T-helper 2 cell (primary cell): ENCODE measurements at places on chromosomes 12 and 14.

DNA sequence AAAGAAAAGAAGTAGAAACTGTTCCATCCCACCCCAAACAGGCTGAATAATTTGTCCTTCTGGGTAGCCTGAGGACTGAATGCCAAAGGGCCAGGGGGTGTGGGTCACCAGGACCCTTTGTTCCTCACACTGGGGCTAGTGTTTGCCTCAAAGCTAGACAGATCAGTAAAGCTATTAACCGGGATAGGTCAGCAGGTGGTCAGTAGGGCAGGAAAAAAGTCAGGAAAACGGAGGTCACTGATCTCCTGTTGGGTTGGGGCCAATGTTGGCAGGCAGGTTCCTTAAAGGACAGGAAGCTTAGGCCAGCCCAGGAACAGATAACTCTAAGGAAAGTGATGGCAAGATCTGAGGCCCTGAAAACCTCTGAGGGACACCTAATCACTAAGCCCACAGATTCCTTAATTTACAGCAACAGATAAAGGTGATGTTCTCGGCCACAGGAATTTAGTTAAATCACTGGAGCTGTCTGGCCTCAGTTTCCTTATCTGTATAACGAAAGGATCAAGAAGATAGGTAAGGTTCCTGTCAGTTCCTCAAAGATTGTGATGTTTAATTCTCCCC, 22.7 kb upstream of the TMPO start:
- no peak for DNase-seq

- no peak for DNase-seq
Measured at GRCh38 chr12:24974216-24974615, 25.3 kb upstream of the BCAT1 start.

DNA sequence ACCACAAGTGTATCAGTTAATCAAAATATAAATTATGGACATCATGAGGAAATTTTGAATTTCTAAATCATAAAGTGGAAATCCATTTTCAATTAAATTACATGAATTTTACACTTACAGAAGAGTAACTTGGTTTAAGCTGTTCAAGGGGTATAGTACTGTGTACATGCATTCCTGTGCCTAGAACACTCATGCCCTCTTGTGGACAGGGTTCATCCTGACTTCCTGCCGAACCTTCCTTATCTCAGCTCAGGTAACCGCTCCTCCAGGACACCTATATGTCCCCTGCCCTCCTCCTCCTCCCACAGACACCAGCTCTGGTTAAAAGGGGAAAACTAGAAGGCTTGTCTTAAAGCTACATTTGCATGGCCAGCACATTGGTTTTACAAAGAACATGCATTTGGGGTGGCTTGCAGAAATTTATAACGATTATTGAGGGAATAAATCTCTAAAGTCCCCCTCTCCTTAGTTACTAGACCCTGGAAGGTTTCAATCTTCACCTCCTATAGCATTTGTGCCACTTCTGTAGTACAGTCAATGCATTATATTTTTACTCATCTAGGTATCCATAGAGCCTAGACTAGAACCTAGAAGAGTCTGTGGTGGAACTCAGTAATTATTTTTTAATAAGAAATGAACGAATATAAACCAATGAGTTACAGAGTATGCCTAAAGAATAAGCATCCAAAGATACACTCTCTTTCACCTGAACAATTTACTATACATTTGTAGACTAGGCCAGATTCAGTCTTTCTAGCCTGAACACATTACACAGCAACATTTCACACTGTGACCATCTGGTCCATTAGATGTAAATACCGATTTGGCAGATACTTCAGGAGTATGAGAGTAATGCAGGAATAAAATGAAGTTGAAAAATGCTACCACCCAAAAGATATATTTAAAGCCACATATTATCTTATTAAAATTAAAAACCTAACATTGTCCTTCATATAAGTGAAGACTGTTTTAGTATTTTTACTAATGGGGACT, 345.6 kb downstream of the PAWR start:
- no peak for DNase-seq

- DNase-seq, result no peak
Measured at GRCh38 chr14:97697772-97698171, 900.6 kb downstream of the VRK1 start.

GRCh38 chr12:76193961-76194360, 109.5 kb upstream of the NAP1L1 start:
- DNase-seq, result no peak

DNA sequence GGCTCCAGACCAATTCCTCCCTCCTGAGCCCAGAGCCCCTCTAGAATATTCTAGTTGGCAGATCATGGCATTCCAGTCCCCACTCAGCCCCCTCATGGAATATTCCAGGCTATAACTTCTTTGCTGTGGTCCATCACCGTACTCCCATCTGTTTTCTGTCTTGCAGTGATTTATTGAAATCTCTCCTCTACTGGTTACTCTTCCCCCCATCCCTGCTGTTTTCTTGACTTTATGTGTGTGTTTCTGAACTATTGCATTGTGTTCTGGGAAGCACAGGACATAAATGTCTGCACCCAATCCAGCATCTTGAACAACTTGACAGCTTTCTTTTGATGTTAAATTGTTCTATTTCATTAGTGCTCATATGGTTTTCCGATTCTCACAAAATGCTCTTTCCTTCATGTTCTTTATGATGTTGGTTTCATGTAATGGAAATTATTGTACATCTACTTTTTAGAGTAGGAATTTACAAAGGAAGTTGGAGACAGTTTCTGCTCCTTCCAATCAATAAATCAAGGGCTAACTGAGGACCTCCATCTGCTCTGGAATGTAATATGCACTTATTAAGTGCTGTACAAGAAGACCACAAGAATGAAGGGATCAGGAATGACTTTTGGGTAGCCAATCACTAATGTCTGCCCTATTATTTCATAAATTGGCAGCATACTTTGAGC, 26.3 kb downstream of the PDE6H start:
- DNase-seq, result no peak

DNA sequence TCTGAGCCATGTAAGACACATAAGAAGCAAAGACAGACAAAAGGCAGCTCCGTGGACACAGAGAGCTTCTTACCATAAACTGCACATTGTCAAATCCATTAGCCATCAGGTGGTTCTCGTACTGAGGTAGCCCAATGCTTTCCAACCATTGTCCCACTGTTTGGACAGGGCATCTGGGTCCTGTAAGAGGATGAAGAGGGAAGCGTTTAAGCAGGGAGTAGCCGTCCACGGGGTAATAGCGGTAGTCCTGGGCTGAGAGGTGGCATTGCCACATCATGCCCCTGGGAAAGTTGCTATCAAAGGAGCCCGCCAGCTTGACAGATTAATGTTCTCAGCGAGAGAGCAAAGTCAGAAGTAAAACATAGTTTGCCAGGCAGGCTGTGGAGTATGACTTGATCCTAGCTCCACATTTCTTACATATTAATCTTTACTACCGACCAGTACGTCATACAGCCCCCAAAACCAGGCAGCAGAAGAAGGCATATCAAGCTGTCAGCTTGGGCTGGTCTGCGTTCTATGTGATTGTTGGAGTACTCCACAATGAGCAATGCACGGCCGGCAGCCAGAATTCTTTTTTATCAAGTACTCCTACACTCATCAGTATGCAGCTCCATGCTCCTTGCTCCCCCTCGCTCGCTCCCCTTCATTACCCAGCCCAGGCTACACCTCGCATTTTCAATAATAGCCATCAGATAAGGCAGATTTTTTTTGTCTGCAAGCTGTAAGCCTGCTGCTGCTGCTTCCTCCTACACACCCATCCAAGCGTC, 493.2 kb upstream of the GARIN6 start:
- no peak for DNase-seq

GRCh38 chr14:57254884-57255283, 13.8 kb downstream of the EXOC5 start:
- DNase-seq, result no peak

- no peak for DNase-seq
Measured at GRCh38 chr12:86697916-86698640, 441.9 kb upstream of the MGAT4C start.

- no peak for DNase-seq
Measured at GRCh38 chr14:68391311-68392014, 401.4 kb downstream of the ZFP36L1 start.

DNA sequence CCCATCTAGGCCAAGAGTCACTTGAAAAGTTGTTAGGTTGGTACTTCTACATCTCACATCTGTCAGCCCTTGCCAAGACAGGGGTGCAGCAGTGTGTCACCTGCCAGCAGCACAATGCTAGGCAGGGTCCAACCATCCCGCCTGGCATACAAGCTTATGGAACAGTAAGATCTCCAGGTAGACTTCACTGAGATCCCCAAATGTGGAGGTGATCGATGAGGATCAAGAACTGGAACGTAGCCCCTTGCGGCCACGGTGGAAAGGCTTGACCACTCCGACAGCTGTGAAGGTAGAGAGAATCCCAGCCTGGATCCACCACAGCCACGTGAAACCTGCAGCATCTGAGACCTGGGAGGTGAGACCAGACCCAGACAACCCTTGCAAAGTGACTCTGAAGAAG, 696.0 kb upstream of the LMO3 start:
- no peak for DNase-seq

DNA sequence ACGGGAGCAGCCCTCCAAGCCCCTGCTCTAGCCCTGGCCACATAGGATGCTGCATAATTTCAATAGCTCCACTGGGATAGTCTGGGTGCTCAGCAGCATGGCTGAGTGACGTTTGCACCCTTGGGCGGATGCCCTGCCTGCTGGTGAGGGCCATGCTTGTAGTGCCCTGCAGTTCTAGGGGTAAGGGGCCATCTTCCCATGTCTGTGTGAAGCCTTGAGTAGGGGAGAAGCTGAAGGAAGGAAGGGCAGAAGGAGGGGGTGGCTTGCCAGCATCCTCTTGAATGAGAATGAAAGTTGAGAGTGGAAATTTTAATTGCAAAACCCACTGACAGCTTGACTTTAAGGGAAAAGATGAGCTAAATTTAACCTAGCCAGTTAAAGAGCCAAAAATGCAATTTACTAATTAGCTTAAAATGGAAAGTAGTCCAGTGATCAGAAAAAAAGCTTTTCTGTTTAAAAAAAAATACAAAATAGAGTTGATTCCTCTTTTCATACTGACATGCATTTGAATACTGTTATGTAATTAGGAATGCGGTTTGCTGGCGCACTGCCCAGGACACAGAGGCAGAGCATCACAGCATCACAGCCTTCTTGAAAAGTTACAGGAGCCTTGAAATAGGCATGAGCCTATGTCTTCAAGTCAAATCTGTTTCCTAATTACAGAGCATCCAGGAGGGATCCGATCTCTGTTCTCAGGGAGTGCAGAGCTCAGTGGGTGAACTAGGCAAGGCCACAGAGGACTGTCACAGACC, 18.5 kb upstream of the EML1 start:
- DNase-seq, result no peak

GRCh38 chr14:94569381-94570001, 8.2 kb downstream of the SERPINA4 start:
- DNase-seq, result no peak

GRCh38 chr14:58876608-58877007, 238.8 kb downstream of the DACT1 start:
- no peak for DNase-seq

DNA sequence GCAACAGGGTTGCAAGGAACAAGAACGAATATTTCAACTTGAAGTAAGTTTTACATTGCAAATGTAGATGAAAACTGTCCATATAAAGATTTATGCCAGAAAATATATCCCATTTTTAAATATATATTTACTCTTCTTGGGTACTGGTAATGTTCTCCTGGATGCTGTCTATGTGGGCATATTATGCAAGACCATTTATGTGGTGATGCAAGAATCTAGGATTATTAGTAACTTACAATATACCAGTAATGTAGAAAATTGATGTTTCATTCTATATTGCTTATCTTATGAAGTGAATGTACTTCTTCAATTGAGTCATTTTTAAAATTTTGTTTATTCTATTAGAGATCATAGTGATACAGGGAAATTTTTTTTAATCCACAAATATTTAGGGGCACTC, 25.1 kb downstream of the FGFR1OP2 start:
- no peak for DNase-seq

- no peak for DNase-seq
Measured at GRCh38 chr14:91585856-91586255, 75.7 kb upstream of the PPP4R3A start.

- no peak for DNase-seq
Measured at GRCh38 chr12:13222076-13222475, 25.6 kb downstream of the EMP1 start.

- DNase-seq, result no peak
Measured at GRCh38 chr12:124541322-124541721, 26.1 kb downstream of the NCOR2 start.

GRCh38 chr12:92784356-92784755, 81.6 kb downstream of the PLEKHG7 start:
- DNase-seq, result no peak

DNA sequence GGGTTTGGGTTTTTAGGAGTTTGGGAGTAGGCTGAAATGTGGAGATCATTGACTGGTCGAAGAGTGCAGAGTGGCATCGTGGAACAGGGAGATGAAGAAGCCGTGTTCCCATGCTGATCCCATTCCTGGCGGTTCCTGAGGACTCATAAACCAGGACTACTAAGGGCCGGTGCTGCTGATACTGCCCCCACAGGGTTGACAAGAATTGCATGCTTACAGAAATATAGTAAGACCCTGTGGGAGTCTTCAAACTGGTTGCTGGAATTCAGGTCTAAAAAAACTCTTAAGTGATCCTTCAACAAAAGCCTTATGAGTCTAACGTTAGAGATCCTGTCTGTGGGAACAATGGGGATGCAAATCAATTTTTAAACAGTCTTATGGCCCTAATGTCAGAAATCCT, 64.0 kb upstream of the ARHGAP5 start:
- DNase-seq, result no peak

GRCh38 chr12:124605883-124606774, 38.7 kb upstream of the NCOR2 start:
- DNase-seq, result no peak
